ENCODE measurements at places on chromosomes 5 and 9. TPM values are rescaled to one million over a fixed set of nuclear protein-coding genes. Genes with fewer than 3 reads are reported as not detected.

DNA sequence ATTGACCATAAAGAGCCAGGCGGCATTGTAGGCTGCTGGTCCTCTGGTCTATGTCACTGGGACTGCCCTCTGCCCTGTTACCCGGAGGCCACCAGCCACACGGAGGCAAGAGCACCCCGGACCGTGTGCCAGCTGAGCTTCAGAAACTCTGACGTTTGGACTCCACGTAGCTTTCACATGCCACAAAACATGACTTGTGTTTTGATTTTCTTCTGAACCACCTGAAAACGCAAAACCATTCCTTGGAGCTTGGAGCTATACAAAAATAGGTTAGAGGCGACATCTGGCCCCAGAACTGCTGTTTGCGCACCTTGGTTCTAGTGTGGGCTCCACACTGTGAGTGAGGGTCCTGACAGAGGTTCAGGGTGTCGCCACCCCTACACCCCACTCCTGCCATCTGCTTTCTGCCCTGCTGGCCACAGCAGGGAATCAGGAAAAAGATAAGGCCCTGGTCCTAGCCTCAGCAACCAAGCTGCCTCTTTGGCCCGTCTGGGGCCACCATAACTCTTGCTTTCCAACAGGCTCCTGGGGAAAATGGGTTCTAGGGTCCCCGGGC is 151.3 kb upstream of the IRX2 start:
- no peak for DNase-seq

DNA sequence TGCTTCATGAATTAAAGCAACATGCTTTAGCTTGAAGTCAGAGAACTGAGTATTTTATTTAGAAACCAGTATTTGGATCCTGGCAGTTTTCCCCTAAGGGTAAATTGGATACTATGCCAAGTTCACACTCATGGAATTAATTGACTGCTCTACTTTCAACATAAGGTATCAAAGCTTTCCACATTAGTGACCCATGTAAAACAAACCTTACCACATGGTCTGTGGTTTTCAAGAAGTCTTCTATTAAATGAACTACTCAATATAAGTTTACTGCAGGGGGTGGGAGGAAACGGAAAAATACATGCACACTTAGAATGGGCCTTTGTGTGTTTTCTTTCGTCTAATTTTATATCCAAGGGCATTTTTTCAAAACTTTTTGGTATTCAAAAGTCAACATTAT is 232.0 kb upstream of the FBXL7 start:
- no peak for DNase-seq

GRCh38 chr9:71638627-71639026 is 129.7 kb downstream of the CEMIP2 start:
- DNase-seq, result no peak

DNA sequence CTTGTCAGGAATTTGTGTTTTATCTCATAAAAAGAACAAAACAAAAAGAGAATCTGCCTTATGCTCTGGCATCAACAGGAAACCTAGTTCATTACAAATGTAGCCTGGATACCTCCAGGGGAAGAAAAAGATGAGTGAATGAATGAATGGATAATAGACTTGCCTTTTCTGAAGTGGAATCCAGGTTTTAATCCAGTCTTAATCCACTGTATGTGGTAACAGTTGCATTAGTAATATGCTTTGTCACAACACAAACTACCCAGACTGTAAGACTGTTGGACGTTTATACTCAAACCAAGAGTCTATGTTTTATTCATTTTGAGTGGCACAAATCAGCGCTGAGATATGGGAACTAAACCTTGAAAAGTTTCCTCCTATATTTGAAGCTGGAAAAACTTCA is 32.1 kb upstream of the MAP3K1 start:
- no peak for DNase-seq

FCN1 gene
- total RNA-seq, result 0.51 TPM

SPINK4 gene
- not detected for total RNA-seq

Measured in T-cell (primary cell).